ENCODE measurements at places on chromosomes 16 and 17.

GRCh38 chr16:67395458-67396158, 2.3 kb upstream of the TPPP3 start:
- ATAC-seq, result no peak

- ATAC-seq, result no peak
Measured at GRCh38 chr17:75864448-75864871, 9.3 kb upstream of the WBP2 start.

GRCh38 chr17:68544111-68544915, 32.1 kb downstream of the PRKAR1A start:
- no peak for ATAC-seq

GRCh38 chr16:49491771-49492761, 118.5 kb downstream of the C16orf78 start:
- peak; percentile 87 for ATAC-seq

- ATAC-seq, result peak; percentile 94
Measured at GRCh38 chr17:77948690-77949114, 9.8 kb upstream of the TNRC6C start.

GRCh38 chr17:3636908-3637373, 381 bp downstream of the CTNS start:
- peak; percentile 16 for ATAC-seq

DNA sequence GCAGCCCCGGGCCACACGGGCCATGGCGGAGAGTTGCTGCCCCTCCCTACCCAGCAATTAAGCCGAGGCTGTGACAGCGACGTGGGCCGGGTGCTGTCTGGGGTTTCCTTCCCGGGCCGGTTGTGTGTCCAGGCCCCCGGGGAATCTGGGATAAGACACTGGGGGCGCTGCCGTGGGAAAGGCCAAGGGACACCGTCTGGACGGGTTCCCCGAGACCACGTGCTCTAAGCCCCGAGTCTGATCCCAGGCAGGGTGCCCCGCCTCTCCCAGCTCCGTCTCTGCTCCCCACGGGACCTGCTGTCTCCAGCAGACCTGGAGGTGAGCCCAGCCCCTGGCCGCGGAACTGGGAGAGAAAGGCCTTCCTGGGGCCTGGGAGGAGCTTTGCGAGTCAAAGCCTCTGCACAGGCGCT, 92.2 kb downstream of the IRX3 start:
- no peak for ATAC-seq

DNA sequence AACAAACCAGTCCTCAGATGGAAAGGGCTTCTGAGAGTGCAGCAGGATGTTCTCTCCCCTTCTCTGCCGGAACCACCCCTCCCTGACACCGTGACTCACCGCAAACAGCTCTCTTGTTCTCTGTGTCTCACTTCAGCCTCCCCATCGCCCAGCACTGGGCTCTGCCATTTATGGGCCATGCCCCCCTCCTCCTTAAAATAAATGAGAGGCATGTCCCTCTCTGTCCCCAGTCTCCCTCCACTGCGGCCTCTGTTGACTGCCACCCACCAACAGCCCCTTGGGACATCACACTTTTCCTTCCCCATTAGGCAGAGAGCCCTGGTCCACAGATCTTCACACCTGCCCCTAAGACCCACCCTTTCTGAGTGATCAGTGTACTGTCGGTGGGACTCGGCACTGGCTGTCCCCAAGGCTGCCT, 6.3 kb downstream of the CCDC102A start:
- peak; percentile 86 for ATAC-seq
